Stimulated activated CD8-positive, alpha-beta memory T cell treated with anti-CD3 and anti-CD28 coated beads, Interleukin-15, amount 100 ng/mL, for 1 hour (primary cell): ENCODE measurements at places on chromosomes 5 and 9.

DNA sequence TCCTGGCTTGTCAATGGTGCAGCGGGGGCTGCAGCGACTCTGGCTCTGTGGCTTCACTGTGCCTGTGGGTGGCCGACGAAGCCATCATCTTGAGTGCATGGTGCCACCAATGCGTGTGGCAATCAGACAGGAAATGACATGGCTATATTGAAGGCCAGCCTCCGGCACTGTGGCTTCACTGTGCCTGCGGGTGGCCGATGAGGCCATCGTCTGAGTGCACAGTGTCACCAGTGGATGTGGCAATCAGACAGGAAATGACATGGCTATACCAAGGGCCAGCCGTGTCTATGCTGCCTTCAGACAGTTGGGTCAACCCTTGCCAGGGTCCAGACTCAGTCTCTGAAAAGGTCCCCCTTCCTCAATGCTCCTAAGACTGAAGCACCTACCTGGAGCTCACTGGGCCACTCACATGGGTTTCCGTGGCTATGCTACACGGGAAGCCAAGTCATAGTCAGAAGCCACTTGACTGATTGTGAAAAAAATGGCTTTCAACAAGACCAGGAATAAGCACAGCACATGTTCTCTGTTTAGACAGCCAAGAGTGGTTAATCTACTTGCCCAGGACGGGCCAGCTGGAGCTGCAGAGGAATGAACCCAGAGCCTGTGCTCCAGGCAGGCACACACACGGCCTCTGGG is 67.5 kb upstream of the S1PR3 start:
- no peak for DNase-seq

DNA sequence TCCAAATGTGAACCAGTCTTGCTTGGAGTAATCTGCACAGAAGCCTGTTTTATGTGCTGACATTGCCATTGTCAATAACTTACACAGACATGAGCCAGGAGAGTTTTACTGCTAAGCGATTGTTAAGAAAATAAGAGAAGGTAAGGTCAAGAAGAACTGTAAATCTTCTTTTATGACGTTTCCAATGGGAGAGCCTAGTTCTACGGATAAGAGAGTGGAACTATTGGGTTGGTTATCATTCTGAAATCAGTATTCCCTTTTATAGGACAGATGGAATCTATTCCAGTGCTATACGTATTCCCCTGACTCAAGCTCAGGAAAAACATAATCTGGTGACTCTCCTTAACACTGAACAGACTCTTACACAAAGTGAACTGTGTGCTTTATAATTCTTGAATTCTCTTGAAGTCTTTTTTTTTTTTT is 137.9 kb upstream of the OTULINL start:
- no peak for DNase-seq

GRCh38 chr5:138083702-138084101 is at the start of gene WNT8A:
Gene WNT8A (plus strand): TSS chr5:138084033. CDS start chr5:138084128, 95 bp downstream.
- no peak for DNase-seq

DNA sequence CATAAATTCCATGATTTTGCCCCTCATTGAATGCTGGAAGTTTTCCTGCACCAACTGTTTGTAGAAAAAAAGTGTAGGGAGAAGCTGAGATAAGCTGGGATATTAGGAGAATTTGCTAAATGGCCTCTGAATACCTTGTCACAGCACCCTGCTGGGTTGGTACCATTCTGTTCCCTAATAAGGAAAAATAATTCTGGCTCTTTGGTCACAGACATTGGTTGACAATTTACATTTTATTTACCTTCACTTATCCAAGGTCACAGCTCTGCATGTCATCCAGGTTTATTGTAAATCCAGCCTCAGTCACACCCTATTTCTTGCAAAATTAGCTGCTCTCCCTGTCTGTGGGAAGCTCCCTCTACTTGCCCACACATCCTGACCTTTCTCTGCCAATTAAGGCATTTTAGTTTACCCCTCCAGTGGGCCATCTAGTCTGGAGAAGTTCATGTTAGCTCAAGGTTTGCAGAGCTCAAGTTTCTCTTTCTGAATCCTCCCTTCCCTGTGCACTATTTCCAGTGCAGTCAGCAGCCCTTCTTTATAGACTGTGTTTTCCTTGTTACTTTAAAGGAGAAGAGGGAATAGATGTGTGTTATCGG is 115.4 kb upstream of the NTRK2 start:
- DNase-seq: no peak

DNA sequence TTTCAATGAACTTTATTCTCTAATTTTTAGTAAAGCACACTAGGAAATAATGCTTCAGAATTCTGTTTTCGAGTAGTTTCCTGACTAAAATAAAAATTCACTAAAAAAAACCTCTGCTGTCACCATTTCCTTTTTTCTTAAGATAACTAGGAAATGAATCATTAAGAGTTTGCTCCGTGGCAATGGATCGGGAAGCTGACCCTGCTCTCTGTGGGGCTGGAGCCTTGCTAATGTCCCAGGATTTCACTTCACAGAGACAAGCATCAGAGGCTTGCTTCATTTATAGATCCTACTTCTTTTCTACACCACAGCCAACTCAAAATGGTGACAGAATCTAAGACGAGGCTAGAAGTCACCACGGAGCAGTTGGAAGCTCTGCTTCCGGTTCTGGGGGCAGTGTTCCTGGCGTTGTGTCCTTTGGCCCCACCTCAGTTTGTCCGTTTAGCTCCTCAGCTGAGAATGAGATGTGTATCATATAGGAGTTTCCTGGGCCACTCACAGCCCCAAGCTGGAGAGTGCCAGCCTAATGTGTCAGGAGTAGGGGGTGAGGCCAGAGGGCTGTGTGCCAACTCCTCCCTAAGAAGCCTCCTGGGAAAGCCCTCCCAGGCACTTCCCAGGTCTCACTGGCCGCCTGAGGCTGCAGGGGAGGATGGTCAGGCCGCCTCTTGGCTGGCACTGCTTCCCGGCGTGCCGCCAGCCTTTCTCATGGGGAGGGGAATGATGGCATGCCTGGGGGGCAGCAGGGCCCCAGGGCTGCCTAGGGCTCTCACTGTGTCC is 19.6 kb downstream of the TENT4A start:
- DNase-seq: no peak

DNA sequence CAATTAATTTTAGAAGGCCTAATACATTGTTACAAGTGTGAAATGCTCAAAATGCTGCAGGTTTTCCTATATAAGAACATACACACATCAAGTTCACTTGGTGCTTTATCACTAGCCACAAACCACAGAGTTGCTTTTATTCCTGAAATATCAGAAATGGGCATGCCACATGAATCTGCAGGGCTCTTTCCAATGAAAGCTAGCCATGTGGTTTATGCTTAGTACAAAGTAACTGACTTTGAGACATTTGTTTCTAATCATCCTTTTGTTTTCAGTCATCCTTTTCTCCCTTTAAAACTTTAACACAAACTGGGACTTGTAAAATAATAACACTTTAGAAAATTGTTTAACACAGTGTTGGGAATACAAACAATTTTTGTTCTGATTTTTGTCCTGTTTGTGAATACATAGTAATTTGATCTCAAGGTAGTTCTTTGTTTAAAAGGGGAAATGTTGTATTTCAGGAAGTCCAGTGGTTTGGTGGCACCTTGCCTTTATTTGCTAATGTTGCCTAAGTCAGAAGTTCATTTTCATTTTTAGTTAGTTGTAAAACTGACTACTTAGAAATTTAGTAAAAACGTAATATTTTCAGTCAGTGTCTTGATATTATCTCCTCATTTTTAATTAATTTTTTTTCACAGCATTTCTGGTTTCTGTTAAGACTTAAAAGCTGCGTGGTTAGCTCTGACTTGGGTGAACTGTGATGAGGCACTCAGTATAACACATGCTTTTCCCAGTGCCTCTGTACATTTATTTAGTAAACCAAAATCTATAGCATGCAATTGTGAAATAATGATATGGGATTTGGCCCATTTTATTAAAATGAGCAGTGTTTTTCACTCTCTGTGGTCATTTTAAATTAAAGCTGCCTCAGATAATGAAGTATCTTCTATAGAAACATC is 18.6 kb downstream of the PRDM6 start:
- DNase-seq: no peak

DNA sequence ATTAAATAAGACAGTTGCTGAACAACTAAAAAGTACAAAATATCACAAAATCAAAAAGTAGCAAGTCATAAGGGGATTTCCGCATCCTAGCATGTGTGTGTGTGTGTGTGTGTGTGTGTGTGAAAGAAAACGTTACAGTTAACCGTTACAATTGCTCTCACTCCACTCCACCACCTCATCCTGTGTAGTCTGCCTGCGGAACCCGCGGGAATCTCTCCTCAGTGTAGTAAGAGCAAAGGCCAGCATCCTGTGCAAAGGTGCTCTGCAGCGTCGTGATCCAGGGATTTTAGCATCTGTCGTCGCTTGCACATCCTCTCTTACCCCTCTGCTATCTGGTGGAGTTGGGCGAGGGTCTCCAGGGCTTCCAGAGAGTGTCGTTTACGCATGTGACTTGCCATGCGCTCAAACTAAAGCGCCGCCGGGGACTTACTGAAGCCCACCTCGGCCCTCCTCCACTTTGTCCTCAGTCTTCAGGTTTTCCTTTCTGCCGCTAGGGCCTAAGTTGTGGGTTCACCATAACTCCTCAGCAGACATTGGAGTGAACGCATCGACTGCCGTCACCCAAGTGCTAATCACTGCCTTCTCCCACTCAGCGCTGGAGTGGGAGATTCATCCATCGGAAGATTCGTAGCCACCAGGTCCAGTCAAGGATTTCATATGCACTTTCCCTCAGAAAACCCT is 3.9 kb downstream of the CDKN2B start:
- DNase-seq: no peak

- DNase-seq: no peak
Measured at GRCh38 chr9:133026426-133026825, 4.4 kb upstream of the GTF3C5 start.

- DNase-seq: no peak
Measured at GRCh38 chr9:33227008-33227398, 13.0 kb upstream of the SPINK4 start.

DNA sequence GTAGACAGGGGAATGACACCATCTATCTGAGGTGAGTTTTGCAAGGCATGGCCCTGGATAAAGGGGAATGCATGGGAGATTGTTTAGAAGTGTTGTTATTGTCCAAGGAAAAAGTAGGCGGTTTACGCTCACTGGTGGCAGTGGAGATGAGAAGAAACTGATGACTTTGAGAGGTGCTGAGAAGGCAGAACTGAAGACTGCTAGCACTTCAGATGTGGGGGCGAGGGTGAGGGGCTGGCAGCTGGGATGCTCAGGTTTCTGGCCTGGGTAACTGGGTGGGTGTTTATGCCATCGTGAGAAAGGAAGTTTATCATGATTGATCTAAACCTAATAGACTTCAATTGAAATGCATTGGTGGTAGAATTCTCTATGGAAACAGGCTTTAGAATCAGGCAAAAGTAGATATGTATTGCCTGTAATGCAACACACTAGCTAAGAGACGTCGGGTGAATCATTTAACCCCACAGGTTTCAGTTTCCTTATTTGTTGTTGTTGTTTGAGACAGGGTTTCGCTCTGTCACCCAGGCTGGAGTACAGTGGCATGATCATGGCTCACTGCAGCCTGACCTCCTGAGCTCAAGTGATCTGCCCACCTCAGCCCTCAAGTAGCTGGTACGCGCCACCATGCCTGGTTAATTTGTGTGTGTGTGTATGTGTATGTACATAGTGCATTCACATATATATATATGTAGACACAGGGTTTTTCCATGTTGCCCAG is 123.5 kb downstream of the SLC24A2 start:
- no peak for DNase-seq

DNA sequence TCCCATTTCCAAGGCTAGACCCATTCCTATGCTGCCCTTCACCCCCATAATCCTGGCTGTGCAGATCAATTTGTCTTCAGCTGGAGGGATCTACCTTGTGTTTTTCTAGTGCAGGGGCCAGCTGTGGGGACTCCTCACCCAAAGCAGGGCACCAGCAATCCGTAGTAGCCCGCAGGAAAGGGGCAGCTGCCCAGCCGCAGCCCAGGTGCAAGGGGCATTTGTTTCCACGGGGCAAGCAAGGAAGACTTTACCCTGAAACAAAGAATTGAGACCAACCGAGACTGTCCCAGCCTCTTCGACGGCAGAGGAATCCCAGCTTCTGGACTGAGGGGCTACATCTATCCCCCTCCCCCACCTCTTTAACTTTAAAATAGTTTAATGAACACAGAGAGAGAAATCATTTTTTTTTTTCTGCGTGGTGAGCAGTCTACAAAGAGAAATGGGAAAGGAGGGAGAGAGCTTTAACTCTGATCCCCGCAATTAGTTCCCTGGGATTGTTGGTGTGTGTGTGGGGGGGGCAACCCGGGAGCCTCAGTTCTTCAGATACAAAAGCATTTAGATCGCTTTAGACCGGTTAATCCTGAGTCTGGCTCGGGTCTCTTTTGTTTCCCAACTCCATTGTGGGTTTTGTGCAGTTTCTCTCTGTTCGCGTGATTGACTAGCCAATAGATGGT is 10.6 kb upstream of the LHX2 start:
- no peak for DNase-seq

GRCh38 chr9:134059661-134060395 is 8.0 kb downstream of the BRD3 start:
- DNase-seq: no peak

DNA sequence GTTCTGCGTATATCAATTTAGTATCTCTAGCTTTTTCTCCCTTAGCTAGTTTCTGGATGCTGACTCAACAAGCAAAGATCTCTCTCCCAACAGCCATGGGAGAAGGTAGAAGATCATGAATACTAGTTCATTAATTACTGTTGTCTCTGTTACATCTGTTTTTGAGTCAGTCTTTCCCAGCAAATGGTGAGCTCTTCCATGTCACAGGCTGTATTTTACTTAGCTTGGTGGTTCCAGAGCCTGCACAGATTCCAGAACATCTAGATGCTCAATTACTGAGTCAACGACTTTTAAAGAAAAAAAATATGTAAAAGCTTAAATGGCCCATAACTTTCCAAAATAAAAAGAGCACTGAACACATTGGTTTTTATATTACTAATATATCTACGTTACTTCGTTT is 307.2 kb downstream of the NSG2 start:
- DNase-seq: no peak

GRCh38 chr5:100623719-100624118 is 88.5 kb downstream of the FAM174A start:
- DNase-seq: no peak

- DNase-seq: no peak
Measured at GRCh38 chr5:103505581-103506305, 56.8 kb downstream of the NUDT12 start.

- DNase-seq: no peak
Measured at GRCh38 chr9:2384741-2385140, 236.8 kb upstream of the VLDLR start.

DNA sequence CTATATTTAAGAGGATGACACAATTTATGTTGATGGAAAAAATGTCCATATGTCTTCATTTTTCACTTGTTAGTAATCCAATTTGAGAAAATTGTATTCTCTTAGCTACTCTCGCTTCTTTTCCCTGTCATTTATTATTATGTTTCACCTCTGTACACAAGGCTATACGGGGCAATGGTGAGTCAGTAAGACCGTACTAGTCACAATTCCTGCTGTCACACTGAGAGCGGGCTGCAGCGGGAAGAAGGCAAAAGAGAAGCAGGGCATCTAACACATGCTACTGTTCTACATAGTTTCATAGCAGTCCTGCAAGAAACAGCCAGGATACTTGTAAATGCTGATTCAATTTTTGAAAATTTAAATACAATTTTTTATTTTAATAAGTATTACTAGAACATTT is 23.3 kb upstream of the PRDM9 start:
- DNase-seq: no peak
